Fibroblast of mammary gland (primary cell): ENCODE measurements at places on chromosomes 12 and 14.
A peak's percentile ranks its signal among the peaks of the same experiment; 100 is the strongest.

- no peak for DNase-seq
Measured at GRCh38 chr12:6241495-6241894, 41.3 kb downstream of the CD9 start.

- no peak for DNase-seq
Measured at GRCh38 chr12:16844875-16845274, 238.9 kb upstream of the LMO3 start.

- DNase-seq: peak; percentile 33
Measured at GRCh38 chr14:57266065-57266464, 2.6 kb downstream of the EXOC5 start.

- peak; percentile 14 for DNase-seq
Measured at GRCh38 chr14:57493467-57494181, at the start of gene CCDC198. Gene CCDC198 (minus strand): TSS chr14:57493857. CDS start chr14:57493715, 142 bp downstream.

GRCh38 chr12:69405566-69405865 is 46.0 kb downstream of the YEATS4 start:
- DNase-seq: peak; percentile 95

DNA sequence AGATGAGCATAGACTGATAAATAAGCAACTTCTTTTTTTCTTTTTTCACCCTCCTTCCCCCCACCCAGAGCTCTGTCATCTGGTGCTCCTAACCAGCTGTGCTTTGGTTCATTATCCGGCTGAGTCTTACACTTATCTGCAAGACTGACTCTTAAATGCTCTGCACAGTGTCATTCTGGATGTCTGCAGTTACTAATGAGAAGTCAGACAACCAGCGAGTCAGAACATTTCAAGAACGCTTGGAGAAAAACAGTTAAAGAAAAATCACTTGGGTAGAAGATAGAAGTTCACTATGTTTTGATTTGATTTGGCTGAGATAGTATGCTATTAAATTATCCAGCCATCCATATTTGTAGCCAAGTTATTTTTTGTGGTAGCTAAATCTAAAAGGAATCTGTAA is 328.9 kb upstream of the PRICKLE1 start:
- DNase-seq: no peak

GRCh38 chr12:10802587-10802986 is at the start of gene TAS2R7:
Gene TAS2R7 (minus strand): TSS chr12:10802627. CDS start chr12:10802570, 57 bp downstream.
- no peak for DNase-seq

- peak; percentile 35 for DNase-seq
Measured at GRCh38 chr12:82818271-82819035, 131.7 kb downstream of the TMTC2 start.

DNA sequence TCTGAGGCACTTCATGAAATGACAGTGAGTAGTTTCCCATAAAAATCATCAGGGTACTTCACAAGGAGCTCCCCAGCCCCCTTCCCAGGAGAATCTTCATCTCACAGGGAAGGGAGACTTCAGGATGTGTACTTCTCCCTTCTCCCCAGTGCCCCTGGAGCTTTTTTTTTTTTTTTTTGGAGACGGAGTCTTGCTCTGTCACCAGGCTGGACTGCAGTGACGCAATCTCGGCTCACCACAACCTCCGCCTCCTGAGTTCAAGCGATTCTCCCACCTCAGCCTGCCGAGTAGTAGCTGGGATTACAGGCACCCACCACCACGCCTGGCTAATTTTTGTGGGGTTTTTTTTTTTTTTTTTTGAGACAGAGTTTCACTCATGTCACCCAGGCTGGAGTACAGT is 10.4 kb downstream of the ITPK1 start:
- peak; percentile 83 for DNase-seq

GRCh38 chr12:68896881-68897540 is 36.0 kb downstream of the CPM start:
- DNase-seq: peak; percentile 42

DNA sequence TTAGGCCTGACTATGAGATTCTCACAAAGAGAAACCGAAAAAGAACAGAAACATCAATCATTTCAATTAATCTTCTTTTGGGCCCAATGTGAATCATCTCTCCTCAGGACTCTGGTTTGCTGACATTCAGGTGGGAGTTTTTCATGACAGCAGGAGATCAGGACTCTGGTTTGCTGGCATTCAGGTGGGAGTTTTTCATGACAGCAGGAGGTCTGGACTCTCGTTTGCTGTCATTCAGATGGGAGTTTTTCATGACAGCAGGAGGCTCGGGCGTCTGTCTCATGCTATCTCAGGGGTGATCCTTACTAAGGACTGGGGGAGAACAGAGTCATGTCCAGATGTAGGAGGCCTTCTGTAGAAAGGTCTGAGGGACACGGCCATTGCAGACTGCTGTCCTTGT is 40.1 kb upstream of the PARP11 start:
- DNase-seq: no peak

DNA sequence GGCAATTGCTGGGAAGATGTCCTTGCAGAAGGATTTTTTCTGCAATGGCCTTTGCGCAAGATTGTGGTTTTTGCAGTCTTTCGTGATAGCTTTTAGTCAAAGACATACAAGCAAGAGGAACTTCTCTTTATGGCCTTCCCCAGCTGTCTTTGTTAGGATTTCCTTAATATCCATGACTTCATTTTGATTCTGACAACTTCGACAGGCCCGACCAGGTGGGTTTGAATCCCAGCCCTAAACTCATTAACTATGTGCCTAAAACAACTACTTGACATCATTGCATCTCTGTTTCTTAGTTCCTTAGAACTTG is 13.3 kb upstream of the VRK1 start:
- DNase-seq: peak; percentile 10

GRCh38 chr14:51862860-51863259 is 2.4 kb downstream of the GNG2 start:
- DNase-seq: no peak

DNA sequence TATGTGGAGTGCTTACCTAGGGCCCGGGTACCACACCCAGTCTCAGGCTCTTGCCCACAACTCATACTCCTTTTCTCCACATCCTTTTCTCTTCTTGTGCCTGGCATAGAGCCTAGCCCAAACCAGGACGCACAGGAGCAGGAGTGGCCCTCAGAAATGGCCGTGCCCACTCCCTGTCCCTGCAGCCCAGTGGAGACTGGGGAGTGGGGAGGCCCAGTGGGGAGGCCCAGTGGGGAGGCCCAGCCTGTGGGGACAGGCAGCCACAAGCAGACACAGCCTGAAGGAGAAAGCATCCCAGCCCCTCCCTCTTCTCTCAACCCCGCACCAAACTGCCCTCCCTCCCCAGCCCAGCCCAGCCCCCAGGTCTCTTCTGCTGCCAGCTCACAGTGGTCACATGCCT is 196.8 kb downstream of the KIF26A start:
- DNase-seq: no peak

DNA sequence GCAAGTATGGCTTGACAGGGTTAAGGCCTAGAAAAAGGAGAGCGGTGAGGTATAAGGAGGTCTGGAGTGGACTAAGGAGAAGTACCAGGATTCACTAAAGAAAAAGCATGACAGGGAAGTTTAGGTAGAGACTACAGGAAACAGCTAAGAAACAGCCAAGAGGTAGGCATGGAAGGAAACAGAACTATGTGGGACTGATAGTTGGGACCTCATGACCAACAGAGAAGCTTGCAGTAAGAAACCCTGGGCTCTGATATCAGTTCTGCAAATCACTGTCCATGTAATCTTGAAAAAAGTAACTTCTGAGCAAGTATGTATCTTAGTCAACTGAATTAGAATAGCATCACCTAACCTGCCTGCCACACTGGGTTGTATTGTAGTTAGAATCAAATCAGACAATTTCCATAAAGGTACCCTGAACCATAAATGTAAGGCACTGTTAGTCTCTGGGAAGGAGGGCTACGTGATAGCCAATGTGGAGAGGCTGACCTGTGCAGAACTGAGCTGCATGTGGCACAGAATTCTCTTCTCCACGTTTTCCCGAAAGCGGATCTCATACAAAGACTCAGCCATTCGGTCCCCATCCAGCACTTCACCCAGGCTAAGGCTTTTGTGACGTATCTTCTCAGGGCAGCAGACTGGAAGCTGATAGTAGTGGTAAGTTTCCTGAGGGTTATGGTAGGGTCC is 912 bp downstream of the TM9SF1 start:
- no peak for DNase-seq

DNA sequence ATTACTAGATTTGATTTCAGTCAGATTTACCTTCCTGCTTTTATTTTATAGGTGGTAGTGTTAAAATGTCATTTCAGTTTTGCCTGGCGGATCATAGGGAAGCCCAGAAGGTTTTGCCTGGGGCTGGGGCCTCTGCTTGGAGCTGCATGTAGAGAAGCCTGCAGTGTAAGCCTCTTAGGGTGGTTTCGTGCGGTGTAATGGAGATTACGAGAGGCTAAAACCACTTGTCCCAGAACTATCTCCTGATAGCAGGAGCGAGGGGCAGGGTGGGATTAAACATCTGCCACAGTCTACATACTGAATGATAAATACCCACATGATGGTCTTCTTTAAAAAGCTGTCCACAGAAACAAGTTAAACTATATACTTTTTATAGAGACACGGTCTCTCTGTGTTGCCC is 35.0 kb upstream of the DICER1 start:
- no peak for DNase-seq

DNA sequence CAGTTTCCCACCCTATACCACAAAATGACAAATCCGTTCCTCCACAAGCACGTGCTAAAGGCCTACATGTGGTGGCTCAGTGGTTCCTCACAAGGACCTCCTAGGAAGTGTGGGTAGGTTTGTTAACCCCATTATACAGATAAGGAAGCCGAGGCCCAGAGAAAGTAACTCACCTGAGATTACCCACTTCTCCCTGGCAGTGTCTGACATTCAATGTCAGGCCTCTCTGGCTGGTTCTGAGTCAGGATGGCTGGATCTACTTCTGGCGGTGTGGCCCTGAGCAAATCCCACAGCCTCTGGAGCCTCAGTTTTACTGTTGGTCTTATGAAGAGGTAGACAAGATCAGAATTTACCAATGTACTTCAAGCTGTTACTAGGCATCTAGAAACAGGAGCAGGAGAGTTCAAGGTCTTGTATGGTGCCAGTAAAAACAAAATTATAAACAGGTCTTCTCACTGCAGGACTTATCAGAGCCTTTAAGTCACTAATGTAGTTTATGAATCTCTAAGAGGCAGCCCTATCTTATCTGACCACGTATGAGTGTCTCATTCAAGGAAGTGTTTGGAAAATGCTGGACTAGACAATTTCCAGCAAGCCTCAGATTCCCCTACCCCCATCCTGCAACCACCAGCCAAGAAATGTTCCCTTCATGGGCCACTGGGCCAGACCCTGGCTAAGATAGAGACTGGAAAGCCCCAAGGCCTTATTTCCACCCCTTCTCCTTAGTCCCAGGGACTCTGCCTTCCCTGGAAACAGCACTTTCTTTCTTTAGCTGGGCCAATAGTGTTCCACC is 4.2 kb downstream of the HSPB8 start:
- DNase-seq: no peak

DNA sequence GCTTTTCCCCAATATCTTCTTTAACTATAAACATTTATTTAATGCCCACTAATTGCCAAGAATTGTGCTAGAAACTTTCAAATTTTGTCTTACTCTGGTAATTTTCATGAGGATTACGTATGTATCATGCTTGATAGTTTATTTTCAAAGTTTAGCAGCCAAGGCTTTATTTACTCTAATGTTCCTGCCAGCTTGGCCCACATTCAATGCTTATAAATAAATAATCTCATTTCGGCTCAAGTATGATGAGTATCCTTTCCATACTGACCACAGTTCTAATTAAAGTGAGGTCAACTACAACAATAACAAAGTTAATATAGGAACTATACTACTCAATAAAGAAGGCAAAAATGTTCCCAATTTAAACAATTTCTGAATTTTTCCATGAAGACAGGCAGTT is 259.2 kb downstream of the MED13L start:
- DNase-seq: no peak

GRCh38 chr12:8951744-8952143 is 2.3 kb upstream of the M6PR start:
- no peak for DNase-seq

DNA sequence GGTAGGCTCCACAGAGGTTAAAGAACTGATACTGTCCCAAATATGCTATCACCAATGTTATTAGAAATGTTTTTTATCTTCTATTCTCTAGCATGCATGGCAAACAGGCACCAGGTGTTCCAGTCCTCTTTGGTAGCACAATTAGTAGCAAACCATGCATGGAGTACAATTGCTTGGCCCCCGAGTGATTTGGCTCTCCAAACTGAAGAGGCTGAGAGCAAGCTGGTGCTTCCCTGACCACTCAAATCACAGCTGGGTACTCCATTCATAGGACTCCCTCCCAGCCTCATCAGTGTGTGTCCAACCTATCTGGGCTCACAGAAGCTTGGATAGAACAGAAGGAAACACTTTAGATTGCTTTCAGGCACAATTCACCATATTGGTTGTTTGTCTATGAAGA is 93.4 kb downstream of the DIO2 start:
- DNase-seq: no peak

- no peak for DNase-seq
Measured at GRCh38 chr12:71749666-71750065, 5.0 kb upstream of the RAB21 start.

- peak; percentile 68 for DNase-seq
Measured at GRCh38 chr12:46472893-46473633, 100.5 kb upstream of the SLC38A2 start.

DNA sequence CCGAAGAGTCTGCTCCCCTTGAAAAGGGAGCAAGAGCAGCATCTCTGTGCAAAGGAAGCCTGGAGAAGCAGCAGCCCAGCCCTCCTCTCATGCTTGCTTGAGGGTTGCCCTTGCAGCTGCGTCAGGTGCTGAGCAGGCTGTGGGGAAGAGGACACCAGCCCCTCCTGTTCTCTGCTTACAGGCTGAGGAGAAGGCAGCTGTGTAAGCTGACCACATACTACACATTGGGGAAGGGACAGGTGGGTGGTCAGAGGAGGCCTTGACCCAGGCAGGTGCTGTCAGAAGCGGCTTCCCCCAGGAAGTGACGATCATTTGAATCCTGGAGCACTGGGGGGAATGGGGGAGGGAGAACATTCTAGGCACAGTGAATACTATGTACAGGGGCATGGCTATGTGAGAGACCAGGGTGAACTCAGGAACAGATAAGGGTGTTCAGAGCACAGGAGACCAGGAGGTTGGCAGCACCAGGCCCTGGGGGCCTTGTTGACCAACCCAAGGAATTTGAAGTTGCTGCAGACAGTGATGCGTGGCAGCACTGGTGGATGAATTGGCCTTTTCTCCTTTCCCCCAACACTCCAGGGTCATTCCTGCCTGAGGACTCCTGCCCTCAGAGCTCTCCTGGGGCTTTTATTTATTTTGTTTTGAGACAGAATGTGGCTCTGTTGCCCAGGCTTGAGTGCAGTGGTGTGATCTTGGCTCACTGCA is 2.7 kb upstream of the KLC1 start:
- no peak for DNase-seq

DNA sequence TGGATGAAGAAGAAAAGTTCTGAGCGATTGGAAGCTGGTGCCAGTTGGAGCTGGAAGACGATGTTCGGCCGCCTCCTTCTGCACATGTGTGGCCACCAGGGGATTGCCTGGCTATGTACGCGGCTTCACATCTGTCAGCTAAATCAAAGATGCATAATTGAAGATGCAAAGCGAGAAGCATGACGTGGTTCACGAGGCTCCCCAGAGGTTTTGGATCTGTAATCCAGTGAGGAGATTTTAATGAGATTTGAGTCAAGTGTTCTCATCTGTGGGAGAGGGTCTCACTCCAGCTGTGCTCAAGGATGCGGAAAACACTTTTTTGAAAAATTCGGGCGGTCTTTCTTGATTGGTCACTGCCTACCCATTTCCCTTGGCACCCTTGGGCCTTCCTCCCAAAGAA is 94.6 kb downstream of the PAX9 start:
- no peak for DNase-seq
